ENCODE measurements at places on chromosomes 16 and 17.

GRCh38 chr16:17914168-17914567 is 422.4 kb downstream of the NPIPA8 start:
- no peak for ATAC-seq

DNA sequence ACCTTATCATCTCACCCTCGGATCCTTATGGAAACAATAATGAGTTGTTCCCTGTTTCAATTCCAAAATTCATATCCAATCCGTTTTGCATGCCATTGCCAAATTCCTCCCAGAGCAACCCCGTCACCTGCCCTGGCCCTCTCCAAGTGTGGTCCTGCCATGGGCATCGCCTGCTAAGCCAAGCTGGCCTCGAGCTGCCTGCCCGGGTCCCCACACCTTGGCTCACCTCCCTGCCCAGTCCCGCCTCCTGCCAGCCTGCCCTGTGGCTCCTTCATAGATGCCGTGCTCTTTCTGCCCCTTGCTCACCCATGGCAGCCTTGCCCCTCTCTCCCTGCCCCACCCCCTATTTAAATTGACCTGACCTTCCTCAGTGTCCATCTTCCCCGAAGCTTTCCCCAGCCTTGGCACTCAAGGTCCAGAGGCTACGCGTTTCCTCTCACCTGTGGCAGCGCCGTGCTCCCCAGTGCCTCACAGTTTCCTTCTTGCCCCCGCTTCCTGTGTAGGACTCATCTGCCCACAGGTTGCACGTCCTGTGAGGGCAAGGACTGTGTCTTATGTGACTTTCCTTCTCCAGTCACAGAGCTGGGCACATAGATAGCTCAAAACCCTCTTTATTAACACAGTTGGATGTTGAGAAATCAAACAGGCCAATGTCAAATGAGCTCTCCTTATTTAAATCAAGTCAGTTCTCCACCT is 12.7 kb downstream of the MAPT start:
- ATAC-seq: no peak

- no peak for ATAC-seq
Observed at GRCh38 chr17:32815460-32815859, 61.5 kb downstream of the MYO1D start.

DNA sequence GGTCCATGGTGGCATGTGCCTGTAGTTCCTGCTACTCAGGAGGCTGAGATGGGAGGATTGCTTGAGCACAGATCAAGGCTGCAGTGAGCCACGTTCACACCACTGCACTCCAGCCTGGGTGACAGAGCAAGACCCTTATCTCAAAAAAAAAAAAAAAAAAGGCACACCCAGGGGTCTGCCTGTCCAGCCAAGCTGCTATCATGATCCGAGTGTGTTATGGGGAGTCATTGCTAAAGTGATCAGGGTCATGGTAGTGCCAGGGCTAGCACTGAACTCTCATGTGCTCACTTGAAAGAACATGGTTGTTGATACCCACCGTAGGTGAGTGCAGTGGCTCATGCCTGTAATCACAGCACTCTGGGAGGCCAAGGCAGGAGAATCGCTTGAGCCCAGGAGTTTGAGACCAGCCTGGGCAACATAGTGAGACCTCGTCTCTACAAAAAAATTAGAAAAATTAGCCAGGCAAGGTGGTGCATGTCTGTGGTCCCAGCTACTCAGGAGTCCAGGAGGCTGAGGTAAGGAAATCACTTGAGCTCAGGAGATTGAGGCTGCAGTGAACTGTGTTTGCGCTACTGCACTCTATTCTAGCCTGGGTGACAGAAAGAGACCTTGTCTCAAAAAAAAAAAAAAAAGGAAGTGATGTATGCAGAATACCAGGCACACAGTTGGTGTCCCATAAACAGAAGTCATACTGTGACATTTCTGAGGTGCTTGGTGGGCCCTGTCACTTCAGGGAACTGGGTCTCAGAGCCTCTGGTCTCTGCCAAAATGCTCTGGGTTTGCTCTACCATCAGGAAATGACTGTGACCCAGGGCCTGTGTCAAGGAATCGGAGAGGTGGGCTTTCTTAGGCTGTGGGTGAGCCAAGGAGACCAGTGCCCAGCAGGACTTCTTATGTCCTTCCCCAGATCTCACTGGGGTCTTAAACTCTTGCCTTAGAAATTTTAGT is 2.2 kb downstream of the PRM1 start:
- no peak for ATAC-seq

DNA sequence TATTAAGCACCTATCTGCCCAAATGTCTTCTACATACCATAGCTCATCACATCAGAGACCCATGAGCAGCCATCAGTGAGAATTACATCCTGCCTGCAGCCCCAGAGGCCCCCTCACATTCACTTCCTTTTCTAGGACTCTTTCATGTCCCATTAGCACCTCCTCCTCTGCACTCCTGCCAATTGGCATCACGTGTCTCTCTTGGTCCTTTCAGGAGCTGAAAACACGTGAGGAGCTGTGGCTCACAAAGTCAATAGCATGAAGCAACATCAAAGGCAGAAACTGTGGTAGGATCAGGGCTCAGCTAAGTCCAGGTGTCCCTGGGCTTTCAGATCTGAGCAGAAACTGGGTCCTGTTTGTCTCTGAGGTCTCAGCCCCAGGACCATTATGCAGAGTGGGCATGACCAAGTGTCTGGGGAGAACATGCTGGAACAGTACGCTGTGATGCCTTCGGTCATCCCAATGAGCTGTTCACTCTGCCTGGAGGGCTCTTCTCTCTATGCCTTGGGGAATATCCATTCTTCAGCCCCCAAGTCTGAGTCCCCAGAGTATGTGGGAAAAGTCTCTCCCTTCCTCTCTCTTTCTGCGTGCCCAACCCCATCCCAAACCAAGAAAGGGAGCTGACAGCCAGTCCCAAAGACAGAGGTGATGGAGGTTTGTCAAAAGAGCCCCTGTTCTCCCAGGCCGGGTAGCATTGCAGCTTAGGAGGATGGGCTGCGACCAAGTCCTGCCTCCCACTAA is 457.0 kb upstream of the CDH5 start:
- no peak for ATAC-seq

DNA sequence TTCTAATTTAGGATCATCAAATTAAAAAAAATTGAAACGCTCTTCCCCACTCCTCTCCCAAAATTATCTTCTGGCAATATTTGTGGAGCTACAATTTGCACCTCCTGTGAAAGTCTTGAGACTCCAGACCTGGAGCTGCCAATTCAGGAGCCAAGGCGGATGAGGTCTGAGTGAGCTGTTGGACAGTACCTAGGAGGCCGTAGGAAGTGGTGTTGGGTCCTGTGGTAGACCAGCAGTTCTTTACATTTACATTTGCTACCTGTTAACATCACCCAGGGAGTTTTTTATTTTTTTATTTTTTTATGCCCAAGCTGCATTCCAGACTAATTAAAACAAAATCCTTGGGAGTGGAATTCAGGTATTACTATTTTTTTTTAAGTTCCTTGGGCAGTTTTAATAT is 271.0 kb downstream of the PHKB start:
- peak; percentile 57 for ATAC-seq

GRCh38 chr17:32335687-32336086 is 6.3 kb downstream of the C17orf75 start:
- ATAC-seq: peak; percentile 95

- peak; percentile 89 for ATAC-seq
Observed at GRCh38 chr17:9371019-9371418, 204.6 kb downstream of the STX8 start.

DNA sequence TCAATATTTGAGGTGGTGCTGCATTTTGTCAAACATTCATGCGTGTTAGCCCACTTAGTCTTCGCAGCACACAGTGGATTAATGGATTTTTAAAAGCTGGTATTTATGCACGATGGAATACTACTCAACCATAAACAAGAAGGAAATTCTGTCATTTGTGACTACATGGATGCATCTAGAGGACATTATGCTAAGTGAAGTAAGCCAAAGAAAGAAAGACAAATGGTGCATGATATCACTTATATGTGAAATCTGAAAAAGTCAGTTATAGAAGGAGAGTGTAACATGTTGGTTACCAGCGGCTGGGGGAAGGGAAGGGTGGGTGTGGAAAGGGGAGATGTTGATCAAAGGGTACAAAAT is 23.0 kb downstream of the HMOX2 start:
- no peak for ATAC-seq

DNA sequence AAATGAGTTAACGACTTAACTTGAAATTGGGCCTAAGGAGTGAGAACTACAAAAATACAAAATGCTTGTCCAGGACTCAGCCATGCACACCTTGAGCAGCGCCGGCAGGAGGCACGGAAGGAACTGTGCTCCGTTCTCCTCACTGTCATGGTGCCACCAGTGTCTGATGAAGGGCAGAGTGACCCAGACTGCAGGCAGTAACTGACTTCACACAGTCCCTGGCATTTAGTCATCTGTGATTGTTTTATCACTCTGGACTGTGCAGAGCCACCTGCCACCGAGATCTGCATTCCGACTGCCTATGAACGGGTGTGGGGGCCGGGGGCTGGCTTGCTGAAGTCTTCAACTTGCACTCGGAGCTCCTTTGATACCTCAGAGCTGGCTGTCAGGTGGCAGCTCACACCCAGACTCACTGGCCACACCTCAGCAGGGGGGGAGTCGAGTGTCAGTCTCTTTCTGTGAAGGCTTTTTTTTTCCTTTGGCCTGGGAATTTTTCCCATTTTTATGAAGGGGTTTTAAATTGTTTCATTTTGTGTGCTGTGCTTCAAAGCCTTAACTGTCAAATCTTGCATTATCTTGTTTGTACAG is 20.2 kb upstream of the ENDOV start:
- ATAC-seq: no peak

DNA sequence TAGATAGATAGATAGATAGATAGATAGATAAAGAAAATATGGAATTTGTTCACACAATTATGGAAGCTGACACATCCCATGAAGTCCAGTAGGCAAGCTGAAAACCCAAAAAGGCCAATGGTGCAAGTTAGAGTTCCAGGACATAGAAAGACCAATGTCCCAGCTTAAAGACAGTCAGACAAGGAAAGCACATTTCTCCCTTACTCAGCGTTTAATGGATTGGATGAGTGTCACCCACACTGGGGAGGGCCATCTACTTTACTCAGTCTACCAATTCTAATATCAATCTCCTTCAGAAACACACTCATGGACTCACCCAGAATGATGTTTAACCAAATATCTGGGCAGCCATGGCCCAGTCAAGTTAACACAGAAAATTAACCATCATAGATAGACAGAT is 327.7 kb upstream of the CDH11 start:
- no peak for ATAC-seq

DNA sequence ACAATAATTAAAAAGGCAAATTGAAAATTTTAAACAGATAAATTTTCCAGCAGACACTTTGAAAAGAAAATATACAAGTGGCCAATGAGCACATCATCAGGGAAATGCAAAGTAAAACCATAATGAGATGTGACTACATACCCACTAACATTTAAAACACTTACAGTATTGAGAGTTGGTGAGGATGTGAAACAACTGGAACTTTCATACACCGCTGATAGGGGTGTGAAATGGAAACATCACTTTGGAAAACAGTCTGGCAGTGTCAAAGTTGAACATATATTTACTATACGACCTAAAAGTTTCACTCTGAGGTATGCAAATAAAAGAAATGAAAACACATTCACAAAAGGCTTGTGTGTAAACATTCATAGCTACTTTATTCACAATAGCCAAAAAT is 94.0 kb upstream of the GNAO1 start:
- no peak for ATAC-seq

DNA sequence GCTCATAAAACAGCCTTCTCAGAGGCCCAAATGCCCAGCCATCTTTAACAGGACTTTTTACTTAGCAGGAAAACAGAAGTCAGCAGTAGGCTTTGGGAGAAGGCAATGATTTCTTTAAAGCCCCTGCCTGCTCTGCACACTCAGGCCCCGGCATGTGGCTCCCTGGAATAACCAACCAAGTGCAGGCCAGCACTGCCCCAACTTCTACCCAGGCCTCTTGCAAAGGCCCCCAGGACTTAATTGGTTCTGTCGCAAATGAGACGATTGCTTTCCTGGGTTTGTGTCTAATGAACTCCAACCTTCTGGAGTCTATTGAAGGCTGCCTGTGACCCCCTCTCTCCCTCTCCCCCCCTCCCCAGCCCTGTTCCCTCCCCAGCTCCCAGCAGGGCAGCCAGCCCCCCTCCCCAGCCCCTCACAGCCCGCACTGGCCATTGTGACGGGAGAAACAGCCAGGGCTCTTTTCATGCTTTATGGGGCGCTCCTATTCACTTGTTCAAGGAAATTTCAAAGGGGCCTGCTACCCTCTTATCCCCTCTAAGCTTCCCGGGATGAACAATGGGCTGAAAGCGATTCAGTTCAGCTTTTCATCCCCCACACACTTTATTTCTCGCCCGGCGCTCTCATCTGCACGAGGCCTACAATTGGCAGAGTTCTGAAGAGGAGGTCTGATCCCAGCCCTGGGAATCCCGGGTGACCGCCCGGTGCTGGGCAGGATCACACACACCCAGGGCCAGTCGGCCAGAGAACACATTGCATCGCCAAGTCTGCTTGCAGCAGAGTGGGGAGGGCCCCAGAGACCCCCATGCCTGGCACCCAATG is 15.5 kb downstream of the AXIN2 start:
- no peak for ATAC-seq

DNA sequence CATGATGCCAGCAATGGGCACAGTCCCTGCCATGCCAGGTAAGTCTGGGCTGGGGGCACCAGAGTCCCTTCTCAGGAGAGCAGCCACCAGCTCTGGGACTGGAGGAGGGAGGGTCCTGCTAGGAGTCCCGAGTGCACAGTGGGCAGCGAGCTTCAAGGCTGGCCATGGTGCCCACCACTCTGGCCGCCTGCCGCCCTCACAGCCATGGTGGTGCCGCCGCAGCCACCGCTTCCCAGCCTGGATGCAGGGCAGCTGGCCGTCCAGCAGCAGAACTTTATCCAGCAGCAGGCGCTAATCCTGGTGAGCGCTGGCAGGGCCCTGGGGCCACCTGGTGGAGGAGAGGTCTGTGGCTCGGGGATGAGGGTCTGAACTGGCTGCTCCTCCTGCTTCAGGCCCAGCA is 17.9 kb upstream of the SMIM5 start:
- ATAC-seq: no peak

DNA sequence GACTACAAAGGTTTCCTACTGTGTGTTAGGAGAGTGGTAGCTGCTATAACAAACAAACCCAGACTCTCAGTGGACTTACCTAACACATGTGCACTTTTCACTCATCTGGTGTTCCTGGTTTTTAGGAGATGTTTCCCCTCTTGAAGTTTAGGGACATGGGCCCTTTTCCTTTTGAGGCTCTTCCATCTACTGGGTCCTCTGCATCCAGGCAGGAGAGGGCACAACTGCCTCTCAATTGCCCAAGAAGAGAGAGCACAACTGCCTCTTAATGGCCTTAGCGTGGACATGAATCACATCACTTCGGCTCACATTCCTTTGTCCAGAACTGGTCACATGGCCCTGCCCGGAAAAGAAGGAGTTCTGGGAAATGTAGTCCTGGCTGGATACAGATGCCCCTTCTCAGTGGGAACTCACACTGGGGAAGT is 9.8 kb upstream of the TNRC6C start:
- peak; percentile 94 for ATAC-seq

DNA sequence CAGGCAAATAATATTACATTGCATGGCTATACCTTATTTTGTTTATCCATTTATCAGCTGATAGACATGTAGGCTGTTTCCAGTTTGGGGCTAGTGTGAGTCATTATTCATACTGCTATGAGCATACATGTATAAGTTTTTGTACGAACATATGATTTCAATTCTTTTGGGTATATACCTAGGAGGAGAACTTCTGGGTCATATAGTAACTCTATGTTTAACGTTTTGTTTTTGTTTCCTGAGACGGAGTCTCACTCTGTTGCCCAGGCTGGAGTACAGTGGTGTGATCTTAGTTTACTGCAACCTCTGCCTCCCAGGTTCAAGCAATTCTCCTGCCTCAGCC is 2.4 kb upstream of the ITGAL start:
- ATAC-seq: no peak
